Stimulated activated CD8-positive, alpha-beta memory T cell treated with anti-CD3 and anti-CD28 coated beads, Interleukin-7, amount 100 ng/mL, for 4 hours (primary cell): ENCODE measurements at places on chromosomes 4 and X.

- peak; percentile 59 for DNase-seq
Measured at GRCh38 chrX:154541896-154542722, 4.5 kb downstream of the G6PD start.

GRCh38 chrX:22999696-23000223 is at the start of gene DDX53:
Gene DDX53 (plus strand): TSS chrX:22999960. CDS start chrX:23000058, 98 bp downstream.
- no peak for DNase-seq

DNA sequence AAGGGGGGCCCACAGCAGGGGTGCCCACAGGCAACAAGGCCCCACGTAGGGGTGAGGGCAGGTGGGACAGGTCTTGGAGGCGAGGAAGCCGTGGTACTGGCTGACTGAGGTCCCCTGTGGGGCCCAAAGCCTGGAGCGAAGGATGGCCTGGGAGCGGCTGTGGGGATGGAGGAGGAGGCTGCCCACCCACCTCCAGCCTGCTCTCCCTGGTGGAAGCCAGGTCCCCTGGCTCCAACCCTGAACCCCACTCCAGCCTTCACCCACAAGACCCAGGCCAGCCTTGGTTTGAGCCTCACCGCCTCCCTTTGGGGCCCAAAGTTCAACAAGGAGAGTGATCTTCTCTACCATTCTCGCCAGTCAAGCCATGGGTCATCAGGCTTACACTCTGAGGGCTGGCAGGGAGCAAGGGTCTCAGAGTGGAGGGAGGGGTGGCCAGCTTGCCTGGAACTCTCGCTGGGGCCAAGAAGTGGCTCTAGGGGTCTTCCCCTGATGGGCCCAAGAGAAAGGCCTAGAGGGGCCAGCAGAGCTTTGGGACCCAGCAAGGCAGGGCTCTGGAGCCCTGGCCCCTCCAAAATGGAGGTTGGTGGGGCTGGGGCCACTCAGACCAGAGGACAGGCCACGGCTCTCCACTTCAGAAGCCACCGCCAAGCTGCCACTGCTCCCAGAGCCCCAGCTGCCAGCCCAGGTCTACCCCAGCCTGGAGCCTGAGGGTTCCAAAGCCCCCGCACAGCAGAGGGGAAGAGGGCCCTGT is 5.0 kb downstream of the PNCK start:
- no peak for DNase-seq

GRCh38 chr4:146522869-146523205 is 1.1 kb upstream of the SLC10A7 start:
- DNase-seq: no peak

DNA sequence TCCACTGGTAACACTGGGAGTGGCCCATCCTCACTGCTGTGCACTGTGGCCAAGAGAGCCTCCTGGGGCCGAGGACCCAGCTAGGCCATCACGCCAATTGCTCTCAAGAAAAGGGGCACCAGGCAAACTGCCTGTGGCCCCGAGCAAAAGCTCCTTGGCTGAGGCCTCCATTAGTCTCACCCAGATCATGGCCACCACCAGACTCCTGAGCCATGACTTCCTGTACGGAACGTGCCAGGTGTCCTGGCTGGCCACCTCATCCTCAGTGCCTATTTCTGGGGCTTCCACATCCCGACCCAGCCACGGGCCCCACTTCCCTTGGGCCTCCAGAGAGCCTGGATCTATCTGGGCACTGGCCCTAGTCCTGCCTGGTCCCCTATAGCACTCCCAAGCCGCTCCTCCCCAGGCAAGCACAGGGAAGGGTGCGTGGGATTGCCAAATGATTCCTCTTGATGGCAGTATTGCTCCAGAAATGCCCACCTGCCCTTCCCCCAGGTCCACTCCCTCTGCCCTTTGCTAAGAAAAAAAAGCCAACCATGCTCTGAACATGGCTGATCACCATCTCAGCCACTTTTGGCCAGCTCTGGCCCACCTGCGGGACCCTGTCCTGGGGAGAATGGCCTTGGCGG is 212.6 kb upstream of the AGTR2 start:
- DNase-seq: no peak

GRCh38 chr4:75135068-75135825 is 202.3 kb downstream of the PARM1 start:
- no peak for DNase-seq

DNA sequence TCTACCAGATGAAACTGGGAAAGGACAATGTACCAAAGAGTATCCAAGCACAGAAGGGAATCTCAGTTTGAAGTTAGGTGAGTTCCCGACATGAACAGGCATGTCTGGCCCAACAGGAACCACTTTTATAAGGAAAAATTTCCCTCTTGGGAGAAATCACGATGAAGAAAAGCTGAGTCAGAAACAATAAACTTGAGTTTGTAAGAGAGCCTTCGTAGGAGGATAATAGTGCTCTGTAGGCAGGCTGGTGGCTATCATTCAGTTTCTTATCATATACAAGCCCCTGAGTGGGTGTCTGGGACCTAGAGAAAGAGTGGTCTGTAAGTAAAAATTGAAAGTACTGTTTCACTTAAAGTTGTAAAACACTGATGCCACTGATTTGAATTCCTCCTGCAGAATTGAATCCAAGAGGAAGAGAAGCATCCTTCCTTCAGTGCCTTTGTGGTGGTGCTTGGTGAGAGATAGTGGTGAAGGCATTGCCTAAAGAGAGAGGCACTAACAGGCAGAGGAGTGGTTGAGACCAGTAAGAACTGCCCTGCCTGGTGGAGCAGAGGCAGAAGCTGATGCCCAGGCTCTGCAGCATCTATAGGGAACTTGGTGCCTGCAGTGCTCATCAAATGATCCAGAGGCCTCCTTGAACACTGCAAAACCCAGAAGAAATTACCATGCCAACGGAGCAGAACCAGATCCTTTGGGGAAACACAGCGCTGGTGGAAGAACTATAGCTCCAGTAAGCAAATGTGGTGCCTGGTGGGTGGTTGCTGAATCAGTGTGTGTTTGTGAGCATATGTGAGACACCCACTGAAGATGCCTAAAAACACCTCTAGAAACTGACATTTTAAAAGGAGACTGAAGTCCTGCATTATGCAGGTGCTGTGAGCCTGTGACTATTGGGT is 31.7 kb upstream of the METAP1 start:
- no peak for DNase-seq

- DNase-seq: no peak
Measured at GRCh38 chr4:32133734-32134133, 1413.6 kb downstream of the PCDH7 start.

DNA sequence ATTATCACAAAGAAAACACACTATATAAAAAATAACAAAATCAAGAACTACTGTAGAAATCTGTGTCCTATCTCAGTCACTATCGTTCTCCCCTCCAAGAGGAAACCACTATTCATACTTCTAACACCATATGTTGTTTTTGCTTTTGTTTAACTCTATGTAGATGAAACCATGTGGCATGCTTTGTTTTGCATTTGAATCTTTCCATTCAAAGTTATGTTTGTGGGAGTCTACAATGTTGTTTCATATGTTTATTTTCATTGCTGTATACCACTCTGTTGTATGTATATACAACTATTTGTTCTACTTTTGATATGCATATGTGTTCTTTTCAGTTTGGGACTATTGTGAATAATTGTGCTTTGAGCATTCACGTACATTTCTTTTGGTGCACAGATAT is 116.1 kb downstream of the PABPC4L start:
- no peak for DNase-seq

GRCh38 chr4:43132010-43132582 is 239.6 kb downstream of the GRXCR1 start:
- DNase-seq: no peak

DNA sequence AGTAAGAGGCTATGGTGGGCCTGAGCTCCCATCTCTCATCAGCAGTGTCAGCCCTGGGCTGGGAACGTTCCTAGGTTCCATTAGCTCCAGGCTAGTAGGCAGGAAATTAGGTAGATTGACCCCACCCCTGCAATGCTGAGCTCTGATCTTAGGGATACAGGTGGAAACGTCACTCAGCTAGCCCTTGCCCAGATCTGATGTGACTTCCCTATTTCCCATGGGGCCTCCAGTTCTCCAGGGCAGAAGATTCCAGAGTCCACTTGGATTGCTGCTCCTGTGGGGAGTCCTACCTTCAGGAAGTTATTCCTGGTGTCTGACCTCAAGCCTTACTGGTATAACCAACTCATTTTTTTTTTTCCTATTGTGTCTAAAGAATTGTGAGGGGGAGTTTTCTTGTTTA is 81.1 kb downstream of the EFNB1 start:
- DNase-seq: no peak

DNA sequence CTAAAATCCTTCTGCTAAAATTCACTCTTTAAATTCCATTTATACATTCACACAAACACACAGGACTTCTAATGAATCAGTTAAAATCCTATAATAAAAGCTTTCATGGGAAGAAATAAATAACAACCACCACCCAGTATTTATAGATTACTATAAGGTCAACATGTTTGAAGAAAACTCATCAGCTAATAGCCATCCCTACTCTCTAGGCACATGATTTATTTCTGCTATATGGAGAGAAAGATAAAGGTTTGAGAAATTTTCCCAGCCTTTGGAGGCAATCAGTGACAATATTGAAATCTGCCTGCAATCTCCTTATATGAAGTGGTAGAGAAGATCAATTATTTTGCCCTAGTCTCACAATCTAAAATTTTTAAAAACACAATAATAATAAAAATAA is 1038.9 kb upstream of the DIAPH2 start:
- DNase-seq: no peak

- DNase-seq: no peak
Measured at GRCh38 chr4:185202984-185203485, 765 bp downstream of the CFAP97 start.

DNA sequence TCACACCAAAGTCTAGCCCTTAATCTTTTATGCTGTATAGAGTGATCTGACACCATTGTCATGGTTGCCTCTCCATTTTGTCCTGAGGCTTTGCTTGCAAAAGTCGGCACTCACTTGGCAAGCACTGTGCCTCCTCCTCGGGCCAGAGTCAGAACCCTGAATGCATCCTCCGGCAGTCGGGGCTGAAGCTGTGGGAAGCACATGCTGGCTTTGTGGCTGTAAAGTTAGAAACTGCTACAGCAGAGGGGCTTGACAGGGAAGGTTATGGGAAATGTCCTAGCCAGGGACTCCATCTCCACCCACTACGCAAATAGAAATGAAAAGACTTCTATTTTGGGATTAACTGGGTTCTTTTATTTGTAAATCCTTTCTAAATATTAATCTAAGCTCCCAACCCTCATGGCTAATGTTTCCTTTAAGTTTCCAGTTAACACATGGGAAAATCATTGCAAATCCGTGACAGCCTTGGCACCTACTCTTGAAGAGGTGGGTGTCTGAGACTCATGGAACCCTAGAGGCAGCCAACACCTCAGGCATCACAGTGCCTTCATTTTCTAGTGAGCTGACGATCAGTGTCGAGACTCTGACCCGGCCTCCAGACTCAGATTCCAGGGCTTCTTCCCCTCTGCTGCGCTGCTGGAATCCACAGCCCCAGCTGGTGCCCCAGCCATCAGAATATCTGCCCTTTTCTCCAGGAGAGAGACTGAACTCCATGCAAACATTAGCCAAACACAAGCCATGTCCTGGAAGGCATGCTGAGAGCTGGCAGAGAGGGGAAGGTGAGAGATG is 7.9 kb upstream of the CLDN24 start:
- no peak for DNase-seq

DNA sequence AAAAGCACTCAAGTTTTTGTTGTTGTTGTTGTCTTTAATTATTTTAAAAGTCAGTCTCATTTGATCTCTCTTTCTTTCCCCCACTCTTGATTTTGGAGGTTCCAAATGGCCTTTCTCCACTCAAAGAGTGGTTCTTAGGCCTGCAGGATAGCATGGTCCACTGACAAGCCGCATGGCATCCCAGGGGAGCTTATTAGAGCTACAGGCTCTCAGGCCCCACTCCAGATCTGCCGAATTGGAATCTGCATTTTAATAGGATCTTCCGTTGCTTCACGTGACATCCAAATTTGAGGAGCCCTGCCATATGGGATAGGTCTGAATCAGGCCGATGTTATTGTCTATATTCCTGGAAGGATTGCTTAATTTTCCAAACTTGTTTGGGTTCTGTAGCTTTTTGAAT is 72.1 kb downstream of the CPE start:
- DNase-seq: no peak

- no peak for DNase-seq
Measured at GRCh38 chr4:183445097-183445428, 627 bp downstream of the CDKN2AIP start.

DNA sequence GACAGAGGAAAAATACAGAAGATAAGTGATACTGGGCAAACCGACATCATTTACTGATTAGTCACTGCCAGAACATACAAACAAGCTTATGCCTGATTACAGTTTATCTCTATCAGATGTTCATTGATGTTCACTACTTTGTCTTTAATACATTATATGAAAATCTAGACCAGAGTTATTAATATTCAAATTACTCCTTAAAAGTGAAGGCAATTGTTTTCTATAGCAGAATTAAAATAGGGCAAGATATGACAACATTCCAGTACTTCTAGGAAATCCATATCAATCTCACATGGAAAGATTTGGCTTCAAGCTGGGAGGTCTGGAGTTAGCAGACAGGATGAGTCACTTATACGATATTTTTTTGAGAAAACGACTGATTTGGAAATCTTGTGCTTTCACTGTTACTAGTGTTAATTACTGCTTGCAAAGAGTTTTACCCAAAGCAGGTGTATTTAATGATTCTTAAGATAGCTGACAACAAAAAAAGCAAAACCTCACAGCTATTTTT is 31.8 kb downstream of the HPGD start:
- DNase-seq: no peak

GRCh38 chrX:9456250-9457074 is 8.4 kb upstream of the TBL1X start:
- no peak for DNase-seq

DNA sequence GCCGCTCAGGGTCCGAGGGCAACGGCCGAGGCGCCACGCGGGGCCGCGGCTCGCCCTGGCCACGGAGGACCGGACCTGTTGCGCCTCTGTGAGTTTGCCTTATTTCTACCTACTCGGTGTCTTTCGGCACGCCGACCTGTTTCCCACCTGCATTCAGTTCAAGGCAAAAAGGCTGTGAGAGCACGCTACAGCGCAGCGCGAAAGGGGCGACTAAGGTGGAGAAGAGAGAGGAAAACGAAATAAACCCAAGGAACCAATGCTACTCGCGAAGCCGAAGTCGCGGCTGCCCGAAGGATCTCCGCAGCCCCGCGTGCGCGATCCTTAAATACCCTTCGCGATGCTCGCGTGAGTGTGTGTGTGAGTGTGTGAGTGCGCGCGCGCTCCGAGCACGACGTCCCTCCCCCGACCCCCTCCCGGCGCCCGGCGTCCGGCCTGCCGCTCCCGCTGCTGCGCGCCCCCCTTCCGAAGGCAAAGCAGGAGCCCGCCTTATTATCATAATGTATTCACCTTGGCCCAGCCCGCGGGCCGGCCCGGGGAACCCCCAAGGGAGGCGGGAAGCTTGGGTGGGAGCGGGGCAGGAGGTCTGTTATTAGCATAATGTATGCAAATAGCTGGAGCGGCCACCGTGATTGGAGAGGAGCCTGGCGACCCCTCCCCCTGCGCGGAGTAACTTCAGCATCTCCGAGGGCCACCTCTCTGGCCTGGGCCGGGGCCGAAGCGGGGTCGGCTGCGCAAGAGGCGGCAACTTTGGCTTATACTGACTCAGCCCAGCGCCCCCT is at the start of gene COL25A1:
Gene COL25A1 (minus strand): TSS at position 298 of the 779 bp plus-strand sequence.
- peak; percentile 9 for DNase-seq

DNA sequence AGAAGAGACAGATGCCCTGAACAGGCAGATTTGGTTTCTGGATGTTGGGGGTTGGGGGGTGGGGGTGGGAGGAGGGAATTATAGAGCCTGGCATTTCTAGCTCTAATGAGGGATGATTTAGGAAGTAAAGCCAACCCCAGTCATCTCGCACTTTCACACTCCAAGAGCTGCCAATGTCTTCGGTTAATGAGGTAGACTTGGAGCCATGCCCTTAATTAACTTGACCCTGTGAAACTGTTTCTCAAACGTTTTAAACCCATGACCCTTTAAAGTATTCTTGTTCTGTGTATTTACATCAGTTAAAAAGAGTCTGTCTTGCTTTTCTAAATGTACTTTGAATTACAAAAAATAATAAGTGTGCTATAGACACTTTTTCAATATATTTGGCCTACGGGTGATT is 466.9 kb downstream of the FAT4 start:
- DNase-seq: no peak
